Spinal cord (tissue), 10 donors: ENCODE measurements at places on chromosomes 11 and 22.

DNA sequence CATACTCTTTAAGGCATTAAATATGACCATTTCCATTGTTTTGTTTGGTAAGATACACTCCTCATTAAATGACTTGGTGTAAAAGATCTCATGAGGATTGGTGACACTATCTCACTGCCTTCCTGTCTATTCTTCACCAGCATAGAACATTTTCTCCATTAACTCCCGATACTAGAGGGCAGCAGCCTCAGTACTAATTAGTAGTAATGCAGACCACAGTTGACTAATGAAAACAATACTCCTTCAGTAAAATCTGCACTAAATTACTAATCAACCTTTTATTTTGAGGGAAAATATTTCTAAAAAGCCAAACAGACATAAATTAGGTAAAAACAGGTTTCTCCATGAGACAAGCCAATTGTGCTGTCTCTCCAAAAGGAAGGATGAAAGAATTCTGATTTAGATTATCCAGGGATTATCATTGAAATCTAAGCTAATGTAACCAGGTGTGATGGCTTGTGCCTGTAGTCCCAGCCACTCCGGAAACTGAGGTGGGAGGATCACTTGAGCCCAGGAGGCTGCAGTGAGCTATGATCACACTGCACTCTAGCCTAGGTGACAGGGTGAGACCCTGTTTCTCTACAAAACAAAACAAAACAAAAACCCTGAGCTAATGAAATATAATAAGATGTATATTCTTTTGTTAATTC, 9.4 kb downstream of the PGM2L1 start:
- peak; percentile 52 for DNase-seq

DNA sequence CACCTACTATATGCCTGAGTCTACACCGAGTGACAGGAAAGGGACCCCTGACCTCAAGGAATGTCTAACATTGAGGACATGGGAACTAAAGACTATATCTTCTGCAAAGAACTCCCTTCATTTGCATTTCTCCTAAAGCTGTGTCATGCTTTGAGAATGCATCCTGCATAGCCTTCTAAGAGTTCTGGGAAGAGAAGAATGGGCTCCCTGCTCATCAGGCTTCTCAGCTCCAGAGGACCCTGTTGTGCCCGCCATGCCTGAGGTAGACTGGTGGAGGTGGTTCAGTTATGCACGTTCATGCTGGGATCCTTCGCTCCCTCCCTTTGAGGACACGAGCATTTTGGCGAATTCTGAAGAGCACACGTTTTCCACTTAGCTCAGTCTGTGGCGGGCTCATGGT, 63.3 kb downstream of the GRIK4 start:
- no peak for DNase-seq

GRCh38 chr22:28328756-28329155, 350.9 kb downstream of the TTC28 start:
- DNase-seq: no peak

DNA sequence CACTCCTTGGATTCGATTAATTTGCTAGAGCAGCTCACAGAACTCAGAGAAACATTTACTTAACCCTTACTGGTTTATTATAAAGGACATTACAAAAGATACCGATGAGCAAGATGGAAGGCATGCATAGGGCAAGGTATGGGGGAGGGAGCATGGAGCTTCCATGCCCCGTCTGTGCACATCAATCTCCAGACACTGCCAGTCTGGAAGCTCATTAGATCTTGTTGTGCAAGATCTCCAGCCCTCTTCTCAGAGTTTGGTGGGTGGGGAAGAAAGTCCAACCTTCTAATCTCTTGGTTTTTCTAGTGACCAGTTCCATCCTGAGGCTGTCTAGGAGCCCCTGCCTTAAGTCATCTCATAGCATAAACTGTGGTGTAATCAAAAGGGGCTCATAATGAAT, 190.7 kb downstream of the UVRAG start:
- DNase-seq: no peak

DNA sequence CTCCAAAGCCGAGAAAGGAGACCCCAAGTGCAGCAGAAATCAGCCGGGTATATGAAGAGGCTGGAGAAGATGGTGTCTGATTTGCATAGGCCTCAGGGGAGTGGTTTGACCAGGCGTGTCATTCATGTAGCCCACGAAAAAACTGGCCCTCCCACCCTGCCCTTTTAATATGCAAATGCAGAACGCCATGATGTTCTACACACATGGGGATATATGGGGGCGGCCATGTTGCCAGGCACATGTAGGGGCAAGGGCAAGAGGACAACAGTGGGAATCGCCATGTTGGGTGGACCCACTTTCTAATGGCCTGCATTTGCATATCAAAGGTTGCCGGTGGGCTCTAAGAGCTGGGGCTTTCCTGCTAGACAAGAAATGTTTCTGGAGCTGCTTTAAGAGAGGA, 86.4 kb downstream of the ISX start:
- no peak for DNase-seq

- no peak for DNase-seq
Observed at GRCh38 chr22:46767249-46767985, 5.0 kb downstream of the TBC1D22A start.

DNA sequence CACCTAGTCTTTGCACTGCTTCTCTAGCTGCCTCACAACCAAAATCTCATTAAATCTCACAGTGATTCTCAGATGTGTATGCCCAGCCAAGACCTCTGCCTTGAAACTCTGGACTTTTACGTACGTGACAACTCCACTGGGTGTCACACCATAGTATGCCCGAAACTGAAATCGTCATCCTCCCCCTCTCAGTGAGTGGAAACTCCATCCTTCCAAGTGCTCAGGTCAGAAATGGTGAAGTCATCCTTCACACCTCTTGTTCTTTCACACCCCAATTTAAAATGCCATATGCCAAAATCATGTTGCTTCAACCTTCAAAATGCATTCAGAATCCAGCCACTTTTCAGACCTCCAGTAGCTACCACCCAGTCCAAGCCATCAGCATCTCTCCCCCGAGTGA, 42.5 kb downstream of the SFI1 start:
- no peak for DNase-seq

GRCh38 chr11:91536366-91536765, 688.3 kb upstream of the FAT3 start:
- no peak for DNase-seq

DNA sequence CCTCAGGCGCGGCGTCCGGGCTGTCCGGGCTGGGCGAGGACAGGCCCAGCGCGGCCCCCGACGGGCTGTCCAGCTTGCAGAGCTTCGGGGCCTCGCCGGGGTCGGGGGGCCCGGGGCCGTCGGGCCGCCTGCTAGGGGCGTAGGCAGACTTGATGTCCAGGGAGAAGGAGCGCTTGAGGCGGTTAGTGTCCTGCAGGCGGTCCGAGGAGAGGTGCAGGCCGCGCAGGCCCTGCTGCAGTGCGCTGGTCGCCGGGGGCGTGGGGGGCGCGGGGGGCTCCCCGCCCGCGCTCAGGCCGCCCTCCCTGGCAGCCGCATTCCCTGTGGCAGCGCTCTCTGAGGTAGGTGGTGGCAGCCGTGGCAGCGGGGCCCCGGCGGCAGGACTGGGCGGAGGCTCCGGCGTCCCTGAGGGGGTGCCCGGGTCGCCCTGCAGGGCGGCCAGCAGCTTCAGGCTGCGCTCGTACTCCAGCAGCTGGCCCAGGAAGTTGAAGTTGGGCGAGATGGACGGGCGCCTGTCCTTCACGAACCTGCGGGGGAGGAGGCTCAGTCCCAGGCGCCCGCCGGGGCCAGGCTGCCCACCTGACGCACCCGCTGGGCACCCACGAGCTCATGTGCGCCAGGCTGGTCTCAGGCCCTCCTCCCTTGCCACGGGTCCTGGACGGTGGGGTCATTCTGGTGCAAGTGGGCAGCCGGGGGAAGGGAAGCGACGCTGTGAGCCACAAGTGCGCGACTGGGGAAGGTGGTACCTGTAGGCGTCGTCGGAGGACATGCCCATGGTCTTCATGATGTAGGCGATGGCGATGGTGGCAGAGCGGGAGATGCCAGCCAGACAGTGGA, 14.8 kb downstream of the DUSP8 start:
- no peak for DNase-seq

GRCh38 chr11:78295991-78296930, 107.5 kb downstream of the USP35 start:
- no peak for DNase-seq

DNA sequence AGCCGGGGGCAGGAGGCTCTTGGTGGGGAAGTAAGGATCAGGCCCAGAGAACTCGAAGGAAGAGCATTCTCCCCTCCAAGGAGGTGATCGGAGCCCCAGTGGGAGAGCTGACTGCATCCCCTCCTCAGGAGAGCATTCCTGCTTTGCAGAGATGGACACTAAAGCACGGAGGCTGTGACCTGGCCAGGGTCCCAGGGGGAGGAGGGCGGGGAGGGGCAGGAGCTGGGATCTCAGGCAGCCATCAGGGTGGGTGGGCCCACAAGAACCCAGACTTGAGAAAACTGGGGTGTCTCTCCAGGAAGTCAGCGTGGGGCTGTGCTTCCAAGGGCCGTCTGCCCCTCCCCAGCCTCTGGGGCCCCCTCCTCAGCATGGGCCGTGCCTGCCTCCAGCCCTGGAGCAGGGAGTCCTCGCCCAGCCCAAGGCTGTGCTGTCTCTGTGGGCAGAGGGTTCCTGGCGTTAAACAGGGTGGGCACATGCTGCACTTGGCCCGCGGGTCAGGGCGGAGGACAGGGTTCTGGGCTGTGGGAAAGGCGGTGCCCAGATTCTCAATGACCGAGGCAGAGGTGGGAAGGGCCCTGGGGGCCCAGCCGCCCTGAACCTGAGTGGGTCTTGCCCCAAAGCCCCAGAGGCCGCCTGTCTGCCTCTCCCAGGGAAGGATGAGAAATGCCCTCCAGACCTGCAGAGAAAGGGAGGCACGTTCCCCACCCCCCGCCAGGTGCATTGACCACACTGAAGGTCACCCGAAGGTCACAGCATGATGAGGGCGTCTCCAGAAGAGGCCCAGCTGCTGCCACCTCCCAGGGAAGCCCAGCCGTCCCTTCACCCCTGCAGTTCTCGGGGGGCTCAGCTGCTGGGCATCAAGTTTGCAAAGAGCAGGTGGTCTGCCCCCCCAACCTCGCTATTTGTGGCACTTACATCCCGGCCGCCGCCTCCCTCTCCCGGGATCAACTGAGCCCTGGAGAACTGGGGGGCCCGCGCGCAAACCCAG, 643 bp downstream of the CEND1 start:
- DNase-seq: no peak

GRCh38 chr11:26551186-26551801, 20.8 kb downstream of the MUC15 start:
- peak; percentile 20 for DNase-seq

GRCh38 chr11:17015627-17016126, 1.5 kb upstream of the PLEKHA7 start:
- peak; percentile 14 for DNase-seq

DNA sequence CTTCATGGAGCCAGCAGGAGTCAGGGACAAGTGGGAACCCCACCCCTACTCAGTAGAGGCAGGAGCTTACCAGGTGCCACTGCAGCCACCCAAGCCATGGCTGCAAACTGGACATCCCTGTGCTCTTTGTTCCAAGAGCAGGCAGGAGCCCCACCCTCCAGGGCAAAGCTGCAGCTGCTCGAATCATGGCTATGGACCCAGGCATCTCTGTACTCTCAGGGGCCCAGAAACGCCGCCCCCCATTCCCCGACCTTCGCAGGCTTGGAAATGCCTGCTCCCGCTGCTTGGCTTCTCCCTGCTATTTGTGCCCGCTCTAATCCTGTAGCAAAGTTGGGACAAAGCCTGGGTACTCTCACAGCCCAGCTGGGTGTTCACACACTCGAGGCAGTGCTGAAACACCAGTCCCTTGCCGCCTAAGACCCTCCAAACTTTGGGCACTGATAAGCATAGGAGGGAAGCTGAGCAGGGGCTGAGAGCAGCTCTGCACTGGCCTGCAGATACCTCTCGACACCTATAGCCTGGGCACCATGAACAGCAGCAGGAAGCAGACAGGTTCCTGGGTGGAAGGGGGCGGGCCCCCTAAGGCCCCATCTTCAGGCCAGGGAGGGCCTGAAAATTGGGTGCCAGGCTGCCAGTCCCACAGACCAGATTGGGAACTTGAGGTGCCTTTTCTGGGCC, 402.4 kb downstream of the LRRC4C start:
- DNase-seq: no peak

GRCh38 chr22:47289336-47289985, 527.0 kb downstream of the TBC1D22A start:
- DNase-seq: no peak

- DNase-seq: no peak
Observed at GRCh38 chr11:117906710-117907109, 22.5 kb downstream of the TMPRSS13 start.
